ENCODE measurements at places on chromosomes 2 and 18.

DNA sequence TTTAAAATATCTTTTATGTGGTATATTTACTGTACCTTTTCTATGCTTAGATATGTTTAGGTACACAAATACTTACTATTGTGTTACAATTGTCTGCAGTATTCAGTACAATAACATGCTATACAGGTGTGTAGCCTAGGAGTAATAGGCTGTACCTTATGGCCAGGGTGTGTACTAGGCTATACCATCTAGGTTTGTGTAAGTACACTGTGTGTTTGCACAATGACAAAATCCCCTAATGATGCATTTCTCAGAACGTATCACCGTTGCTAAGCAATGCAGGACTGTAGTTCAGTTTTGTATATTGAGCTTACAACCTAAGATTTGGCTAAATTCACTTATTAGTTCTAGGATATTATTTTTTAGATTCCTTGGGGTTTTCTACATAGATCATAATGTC is 332.3 kb upstream of the HS6ST1 start:
- no peak for DNase-seq

DNA sequence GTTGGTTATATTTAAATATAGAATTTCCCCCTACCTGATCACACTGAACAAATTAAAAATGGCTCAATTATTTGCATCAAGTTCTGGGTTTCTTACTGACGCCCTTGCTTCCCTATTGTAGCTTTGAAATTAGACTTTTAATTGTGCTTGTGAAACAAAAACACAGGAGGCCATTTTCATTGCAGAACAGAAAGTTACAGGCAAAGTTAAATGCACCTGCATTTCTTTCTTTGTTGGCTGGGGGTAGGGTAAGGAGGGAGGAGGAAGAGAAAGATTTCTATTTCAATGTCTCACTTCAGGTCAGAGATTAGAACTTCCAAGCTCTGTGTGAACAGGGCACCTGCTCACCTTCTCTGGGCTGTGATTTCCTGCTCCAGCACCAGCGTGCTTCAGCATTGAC is 199.6 kb downstream of the BCL11A start:
- no peak for DNase-seq

- no peak for DNase-seq
Measured at GRCh38 chr18:32468147-32468845, 2.4 kb downstream of the GAREM1 start.

- no peak for DNase-seq
Measured at GRCh38 chr18:75915941-75916623, 488.6 kb upstream of the SMIM21 start.

DNA sequence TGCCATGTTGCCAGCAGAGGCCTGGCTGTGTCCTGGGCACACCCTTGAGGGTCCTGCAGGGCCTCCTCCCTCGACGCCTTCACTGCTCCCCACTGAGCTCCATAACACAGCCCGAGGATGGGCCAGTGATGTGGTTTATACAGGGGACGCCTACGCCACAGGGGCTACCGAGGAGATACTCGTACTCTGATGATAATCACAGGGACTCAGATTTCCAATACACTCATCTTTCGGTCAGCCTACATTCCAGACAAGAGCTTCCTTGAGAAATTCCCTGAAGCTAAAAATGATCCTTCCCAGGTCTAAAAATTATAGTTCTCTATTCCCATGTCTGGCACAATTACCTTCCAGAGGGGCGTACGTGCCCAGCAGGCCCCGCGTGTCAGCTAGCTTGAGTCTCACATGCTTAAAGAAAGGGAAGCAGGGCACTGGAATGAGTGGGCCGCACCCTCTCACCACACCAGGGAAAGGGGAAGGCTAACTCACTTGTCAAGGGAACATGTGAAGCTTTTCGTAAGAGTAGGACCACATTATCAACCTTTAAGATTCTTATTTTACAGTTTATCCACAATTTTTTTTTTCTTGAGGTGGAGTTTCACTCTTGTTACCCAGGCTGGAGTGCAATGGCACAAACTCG is 159.5 kb upstream of the NDUFV2 start:
- no peak for DNase-seq

DNA sequence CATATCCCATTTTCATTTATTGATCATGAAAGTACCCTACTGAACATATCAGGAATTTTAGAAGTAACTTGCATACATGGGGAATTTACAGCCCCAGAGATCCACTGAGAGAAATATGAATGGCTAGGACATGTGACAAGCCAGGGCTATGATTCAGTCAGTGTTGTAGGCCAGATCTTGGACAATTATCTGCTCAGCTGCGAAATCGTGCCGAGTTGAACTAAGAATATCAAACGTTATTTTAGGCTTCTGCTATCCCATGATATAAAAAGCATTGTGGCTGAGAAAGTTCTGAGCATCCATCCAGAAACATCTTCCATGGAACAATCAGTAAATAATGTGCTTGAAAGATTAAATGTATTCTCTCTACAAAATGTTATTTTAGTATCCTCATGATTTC is 85.7 kb upstream of the UNC80 start:
- no peak for DNase-seq

DNA sequence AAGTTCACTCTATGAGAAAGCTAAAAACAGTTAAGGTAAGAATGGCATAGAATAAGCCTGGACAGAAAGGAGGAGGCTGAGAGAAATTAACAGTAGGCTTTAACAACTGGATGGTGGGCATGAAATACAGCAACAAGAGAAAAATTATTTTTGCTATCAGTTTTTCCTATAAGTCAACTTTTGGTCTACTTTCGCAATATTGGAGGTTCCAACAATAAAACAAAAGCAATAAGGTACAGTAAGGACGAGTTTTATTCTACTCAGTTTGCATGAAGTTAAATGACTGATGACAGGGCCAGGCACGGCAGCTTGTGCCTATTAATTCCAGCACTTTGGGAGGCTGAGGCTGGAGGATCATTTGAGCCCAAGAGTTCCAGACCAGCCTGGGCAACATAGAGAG is 17.3 kb downstream of the RAB1A start:
- DNase-seq: no peak

DNA sequence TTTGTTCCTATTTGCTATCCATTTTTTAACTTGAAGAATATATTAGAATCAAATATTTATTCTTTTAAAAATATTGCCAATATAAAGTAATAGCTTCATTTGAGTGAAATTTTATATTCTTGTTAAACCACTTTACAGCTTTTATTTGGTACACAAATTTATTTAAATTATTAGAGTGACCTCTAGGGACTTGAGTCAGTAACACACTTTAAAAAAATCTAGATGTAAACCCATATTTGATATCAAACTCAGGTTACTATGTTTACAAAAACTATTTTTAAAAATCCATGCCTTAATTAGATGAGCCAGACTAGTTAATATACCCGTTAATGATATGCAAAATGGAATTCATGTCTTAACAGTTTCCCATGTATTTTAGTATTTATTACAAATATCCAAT is 134.6 kb downstream of the MAP4K4 start:
- DNase-seq: no peak

- peak; percentile 55 for DNase-seq
Measured at GRCh38 chr2:64330281-64331113, 123.5 kb upstream of the LGALSL start.

GRCh38 chr2:29361231-29361630 is 246.0 kb downstream of the CLIP4 start:
- DNase-seq: no peak

- DNase-seq: no peak
Measured at GRCh38 chr2:234986390-234986789, 34.6 kb downstream of the SH3BP4 start.

DNA sequence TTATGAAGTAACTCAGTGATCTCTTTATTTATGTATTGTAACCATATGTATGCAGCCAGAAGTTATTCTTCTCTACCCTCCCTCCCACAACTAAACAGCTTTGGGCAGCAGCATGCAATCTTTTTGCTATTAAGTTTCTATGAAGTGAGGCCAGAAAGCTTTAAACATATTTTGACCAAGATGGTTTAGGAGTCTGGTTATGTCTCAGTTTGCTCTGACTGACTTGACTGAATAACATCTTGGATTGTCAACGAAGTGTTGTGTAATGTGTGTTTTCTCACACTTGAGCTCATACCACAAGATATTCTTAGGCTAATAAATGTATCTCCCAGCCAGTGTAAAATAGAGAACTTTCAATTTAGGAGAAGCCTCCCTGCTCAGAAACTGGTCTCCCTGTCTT is 104.3 kb downstream of the TTC27 start:
- no peak for DNase-seq

- no peak for DNase-seq
Measured at GRCh38 chr2:197191940-197192322, 118.6 kb downstream of the ANKRD44 start.

- peak; percentile 35 for DNase-seq
Measured at GRCh38 chr2:219475697-219476651, 22.7 kb upstream of the GMPPA start.

- no peak for DNase-seq
Measured at GRCh38 chr2:216838151-216838550, 21.7 kb downstream of the TNP1 start.

DNA sequence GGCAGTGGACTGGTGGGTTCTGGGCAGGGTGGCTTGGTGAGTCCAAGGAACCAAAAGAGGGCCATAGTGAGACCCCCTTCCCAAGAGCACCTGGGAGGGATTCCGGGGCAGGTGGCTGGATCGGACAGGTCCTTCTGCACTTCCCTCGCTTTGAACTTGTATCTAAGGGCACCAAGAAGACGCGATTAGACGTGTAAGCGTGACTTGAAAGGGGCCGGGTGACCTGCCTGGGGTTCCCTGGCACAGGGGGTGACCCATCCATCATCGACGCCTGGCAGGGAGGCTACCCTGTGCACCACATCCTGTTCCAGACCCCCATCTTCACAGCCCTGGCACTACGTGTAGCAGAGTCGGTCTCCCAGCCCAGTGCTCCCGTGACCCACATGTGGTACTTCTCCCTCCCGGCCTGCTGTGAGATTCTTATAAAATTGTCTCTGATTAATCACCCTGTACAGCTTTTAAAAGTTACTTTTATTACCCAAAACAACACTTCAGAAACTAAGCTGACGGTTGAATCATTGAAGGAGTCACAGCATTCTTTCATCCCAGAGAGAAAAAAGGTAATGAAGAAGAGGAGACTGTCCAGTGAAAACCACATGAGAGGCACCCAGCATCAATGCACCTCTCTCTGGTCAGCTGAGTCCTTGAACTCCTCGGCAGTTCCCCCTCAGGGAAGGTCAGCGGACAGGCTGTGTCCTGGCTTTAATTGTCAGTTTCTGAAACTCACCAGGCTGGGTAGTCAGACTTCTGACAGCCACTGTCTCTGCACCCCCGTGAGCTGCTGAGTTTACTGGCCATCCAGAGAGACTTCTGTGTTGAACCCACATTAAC is 13.0 kb downstream of the SH3BP4 start:
- DNase-seq: no peak

DNA sequence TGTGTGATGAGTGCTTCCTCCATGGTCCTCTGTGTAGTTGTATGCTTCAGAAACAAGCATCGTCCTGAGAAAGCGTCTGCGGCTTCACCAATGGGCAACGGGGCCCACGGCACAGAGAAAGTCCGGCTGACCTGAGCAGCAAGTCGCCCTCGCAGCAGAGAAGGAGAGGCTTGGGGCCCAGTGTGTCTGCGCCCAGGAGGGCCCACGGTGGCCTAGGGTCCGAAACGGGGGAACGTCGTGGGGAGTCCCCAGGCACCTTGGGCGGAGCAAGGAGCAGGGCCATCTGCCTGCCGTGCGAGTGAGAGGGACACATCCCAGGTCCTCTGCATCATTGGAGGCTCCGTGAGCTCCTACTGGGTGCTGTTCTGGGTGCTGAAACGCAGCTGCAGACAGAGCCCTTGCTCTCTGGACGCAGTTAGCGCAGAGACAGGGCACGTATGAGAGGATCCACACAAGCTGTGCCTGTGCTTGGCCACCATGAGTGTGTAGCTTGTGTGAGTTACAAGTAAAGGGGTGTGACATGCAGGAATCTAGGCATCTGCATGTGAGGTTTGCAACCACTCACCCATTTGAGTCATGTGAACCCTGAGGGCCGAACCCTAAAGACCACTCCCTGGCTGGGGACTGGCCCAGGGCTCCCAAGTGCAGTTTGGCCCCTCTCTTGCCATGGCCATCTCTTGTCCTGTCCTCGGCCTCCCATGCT is 10.6 kb downstream of the GPC1 start:
- DNase-seq: no peak

Measured in activated T-helper 1 cell treated with anti-CD3 and anti-CD28 coated beads, Interleukin-2, amount 50 U/mL, for 16 hours (primary cell).